SK-N-MC (cell line): ENCODE measurements at places on chromosomes 16 and 17.

DNA sequence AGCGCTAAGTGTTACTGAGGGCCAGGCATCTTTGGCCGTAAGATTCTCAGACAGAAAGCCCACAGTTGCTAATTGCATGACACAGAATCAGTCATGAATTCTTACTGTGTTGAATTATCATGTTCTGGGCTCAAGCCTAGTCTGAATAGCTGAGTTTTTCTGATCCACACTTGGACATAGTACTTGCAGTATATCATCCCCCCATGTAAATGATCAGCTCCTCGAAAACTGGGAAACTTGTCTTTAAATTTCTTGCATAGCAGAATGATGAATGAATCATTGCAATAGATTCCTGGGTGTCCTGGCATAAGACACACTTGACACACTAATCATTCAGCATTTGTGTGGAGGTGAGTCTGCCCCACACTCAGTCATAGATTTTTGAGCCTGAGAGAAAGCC is 2.2 kb downstream of the MLYCD start:
- DNase-seq: no peak

- no peak for DNase-seq
Measured at GRCh38 chr16:70746708-70747424, 54.1 kb downstream of the VAC14 start.

DNA sequence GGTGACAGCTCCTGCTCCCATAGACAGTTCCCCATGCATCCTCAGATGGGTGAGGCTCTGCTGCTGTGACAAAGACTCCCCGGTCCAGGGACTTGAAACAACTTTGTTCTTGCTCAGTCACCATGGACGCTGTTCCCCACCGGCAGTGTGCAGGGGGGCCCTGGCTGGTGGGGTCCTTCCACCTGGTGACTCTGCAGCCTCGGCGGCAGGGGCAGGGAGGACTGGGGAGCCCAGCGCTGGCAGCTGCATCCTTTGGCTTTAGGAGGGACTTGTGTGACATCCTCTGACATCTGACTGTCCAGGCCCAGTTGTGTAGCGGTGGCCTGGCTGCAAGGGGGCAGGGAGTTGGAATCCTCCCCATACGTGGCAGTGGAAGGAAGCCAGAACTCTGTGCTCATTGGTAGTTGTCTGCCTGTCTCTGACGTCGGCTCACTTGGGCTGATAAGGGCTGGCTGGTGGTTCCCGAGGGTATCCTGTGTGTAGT is 107.3 kb downstream of the CMIP start:
- DNase-seq: no peak

GRCh38 chr16:86834451-86835035 is 256.2 kb downstream of the FOXL1 start:
- no peak for DNase-seq

DNA sequence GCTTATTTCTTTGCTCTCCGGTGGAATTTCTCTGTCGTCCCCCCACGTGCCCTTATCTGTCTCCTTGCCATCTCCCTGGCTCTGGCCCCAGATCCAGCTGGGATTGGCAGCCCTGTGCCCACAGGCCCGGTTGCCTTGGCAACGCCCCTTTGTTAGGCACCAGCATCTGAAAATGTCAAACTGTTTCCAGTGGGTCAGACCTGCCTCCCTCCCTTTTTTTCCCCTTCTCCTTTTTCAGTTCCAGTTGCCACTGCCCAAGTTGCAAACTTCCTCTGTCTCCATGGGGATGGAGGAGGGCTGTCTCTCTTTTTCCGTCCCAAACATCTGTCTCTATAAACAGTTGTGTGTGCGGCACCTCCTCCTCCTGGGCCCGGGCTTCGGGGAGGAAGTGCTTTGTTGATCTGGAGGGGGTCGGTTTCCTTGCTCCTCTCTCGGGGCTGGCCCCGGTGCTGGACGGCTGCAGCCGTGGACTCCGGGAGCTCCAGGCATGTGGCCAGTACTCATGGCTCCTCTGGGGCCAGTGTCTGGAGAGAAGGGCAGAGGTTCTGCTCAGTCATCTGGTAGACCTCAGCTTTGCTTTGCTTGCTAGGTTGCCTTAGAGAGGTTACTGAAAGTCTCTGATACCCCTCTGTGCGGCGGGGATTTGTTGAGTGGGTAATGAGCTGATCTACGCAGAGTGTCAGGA is 35.3 kb downstream of the SOCS3 start:
- DNase-seq: no peak

DNA sequence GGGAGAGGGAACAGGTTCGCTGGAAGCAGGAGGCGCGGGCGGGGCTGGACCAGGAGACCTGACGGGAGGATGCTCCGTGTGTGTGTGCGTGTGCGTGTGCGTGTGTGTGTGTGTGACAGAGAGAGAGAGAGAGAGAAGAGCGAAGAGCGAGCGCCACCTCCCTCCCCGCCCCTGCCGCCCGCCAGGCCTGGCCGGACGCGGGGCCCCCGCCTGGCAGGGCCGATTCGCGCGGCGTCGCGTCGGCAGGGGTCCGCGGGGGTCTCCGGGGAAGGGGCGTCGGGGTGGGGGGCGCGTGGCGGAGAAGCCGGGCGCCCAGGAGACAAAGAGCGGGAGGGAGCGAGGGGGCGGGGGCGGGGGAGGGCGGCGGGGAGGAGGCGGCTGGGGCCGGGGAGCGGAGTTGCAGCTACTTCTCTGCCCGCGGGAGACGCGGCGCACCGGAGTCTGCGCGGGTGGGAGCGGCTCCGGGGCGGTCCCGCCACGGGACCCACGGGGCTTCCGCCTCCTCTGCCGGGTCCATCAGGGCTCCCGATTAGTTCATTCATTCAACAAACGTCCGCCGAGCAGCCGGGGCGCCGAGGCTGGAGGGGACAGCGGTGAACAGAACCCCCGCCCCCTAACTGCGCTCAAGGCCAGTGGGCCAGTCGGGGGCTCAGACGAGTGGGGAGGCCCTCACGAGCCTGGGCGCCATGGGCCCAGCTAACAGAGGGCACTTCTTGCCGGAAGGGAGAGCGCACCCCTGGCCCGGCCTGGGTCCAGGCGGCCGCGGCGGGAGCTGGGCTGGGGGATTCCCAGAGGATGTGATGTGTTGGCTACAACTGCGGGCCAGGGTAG is at the start of gene SAMD14:
SAMD14 (minus strand) TSS at position 433 of the 831 bp plus-strand sequence. CDS start 5,201 bp downstream, outside the sequence.
- DNase-seq: no peak

GRCh38 chr16:67474551-67475455 is 6.2 kb downstream of the ATP6V0D1 start:
- DNase-seq: no peak

DNA sequence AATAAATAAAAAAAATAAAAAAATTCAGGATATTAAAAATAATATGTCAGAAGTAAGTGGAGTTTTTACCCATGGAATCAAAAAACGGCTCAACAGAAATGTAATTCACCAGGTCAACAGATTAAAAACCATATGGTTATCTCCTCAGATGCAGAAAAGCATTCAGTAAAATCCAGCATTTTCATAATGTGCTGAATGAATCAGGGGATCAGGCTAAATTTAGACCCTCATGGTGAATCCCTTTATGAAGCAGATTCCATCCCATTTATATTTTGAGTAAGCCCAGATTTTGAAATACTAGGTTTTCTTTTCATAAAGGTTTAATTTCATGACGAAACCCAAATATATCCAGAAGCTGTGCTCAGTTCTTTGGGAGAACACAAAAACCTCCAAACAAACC is 84.4 kb downstream of the OR1D5 start:
- no peak for DNase-seq

DNA sequence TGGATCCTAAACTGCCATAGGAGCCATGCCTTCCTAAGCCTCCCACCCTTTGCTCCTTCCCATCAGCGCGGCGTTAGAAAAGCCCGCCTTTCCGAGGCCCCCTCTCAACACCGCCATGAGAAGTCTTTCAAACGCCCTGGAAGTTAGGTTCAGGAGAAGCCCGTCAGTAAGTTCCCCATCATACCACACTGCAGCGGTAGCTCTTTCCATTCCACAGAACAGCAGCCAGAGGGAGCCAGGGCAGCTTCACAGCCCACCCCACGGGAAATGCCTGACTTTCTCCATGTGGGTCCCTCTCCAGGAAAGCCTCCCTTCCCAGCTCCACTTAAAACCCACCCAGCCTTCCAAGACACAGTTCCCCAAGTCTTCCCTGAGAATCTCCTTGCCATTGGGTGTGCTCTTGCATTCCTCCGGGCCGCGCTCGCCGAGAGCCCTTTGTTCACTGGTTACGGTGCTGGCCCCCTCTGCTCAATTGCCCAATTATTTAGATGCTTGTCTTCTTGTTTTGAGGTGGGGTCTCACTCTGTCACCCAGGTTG is 28.7 kb downstream of the KIAA0513 start:
- DNase-seq: no peak

GRCh38 chr17:62627904-62628633 is 599 bp downstream of the MRC2 start:
- no peak for DNase-seq

DNA sequence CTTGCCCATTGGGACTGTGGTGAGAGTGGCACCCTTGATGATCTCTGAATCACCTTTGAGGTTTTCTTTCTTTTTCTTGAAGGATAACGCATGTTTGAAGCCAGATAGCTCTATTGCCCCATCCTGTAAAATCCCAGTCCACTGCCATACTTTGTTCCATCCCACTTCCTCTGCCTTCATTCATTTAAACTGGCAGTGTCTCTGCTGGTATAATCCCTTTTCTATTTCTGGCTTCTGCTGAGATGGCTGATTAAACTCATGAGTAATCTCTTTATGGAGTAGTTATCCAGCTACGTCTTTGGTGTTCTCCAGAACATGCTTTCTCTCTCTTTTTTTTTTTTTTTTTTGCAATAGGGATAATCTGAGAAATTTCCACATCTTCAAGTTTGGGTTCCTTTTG is 656.5 kb upstream of the SALL1 start:
- DNase-seq: no peak

GRCh38 chr17:16398270-16399267 is 16.8 kb upstream of the TRPV2 start:
- DNase-seq: no peak

DNA sequence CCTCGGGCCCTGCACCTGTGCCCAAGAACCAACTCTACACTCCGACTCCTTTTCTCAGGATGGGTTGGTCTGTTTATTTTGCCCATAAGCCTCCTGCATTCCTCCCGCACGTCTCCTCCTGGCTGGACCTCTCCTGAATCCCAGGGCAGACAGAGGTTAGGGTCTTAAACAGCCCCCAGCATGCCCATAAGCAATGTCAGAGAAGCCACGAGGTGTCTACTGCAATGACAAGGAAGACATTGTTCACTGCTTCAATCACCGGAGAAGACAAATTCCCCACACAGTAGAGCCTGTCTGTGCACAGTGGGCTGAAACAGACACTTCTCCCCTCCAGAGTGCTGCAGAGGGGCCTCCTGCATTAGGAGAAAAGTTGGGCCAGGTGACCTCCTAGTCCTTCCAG is 230.6 kb upstream of the RPL38 start:
- DNase-seq: no peak

- DNase-seq: no peak
Measured at GRCh38 chr17:69187294-69187693, 41.3 kb downstream of the ABCA10 start.

DNA sequence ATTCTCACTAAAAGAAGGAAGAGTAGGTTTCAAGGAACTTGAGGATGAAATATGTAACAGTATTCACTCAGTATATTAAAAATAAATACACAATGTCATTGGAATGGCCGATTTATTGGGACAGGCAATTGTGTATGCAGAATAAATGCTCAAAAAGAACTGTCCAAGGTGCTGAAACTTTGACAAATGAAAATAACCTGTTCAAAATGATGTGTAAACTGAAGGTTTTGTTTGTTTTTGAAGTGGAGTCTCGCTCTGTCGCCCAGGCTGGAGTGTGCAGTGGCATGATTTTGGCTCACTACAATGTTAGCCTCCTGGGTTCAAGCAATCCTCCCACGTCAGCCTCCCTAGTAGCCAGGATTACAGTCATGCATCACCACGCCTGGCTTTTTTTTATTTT is 318.7 kb upstream of the RBFOX1 start:
- DNase-seq: peak; percentile 5

DNA sequence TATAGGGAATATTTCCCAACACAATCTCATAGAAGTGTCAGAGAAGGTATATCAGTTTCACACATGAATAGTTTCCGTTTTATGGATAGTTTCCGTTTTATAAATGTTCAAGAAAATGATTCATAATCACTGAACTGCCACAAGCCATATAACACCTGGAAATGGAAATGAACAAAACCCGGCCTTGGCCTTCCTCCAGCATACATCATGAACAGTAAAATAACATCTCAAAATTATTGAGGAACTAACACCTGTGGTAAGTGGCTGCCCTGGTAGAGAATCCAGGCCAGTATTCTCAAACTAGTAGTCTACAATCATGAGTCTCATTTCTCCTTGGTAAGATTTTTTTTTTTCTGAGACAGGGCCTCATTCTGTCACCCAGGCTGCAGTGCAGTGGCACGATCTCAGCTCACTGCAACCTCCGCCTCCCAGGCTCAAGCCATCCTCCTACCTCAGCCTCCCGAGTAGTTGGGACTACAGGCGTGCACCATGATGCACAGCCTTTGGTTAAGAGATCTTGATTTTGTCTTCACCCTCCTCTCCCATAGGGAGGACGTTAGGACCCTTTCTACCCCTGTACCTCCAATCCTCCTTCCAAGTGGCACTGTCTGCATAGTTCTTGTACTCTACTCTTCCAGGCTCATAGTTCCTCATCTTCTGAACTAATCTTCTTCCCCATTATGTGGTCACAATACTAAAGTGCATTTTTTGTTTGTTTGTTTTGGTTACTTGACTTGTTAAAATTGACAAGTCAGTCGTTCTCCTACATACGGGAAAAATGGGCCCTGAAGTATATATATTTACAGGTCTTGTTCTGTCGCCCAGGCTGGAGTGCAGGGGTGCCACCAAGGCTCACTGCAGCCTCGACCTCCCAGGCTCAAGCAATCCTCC is 15.0 kb upstream of the RGS9 start:
- DNase-seq: no peak

DNA sequence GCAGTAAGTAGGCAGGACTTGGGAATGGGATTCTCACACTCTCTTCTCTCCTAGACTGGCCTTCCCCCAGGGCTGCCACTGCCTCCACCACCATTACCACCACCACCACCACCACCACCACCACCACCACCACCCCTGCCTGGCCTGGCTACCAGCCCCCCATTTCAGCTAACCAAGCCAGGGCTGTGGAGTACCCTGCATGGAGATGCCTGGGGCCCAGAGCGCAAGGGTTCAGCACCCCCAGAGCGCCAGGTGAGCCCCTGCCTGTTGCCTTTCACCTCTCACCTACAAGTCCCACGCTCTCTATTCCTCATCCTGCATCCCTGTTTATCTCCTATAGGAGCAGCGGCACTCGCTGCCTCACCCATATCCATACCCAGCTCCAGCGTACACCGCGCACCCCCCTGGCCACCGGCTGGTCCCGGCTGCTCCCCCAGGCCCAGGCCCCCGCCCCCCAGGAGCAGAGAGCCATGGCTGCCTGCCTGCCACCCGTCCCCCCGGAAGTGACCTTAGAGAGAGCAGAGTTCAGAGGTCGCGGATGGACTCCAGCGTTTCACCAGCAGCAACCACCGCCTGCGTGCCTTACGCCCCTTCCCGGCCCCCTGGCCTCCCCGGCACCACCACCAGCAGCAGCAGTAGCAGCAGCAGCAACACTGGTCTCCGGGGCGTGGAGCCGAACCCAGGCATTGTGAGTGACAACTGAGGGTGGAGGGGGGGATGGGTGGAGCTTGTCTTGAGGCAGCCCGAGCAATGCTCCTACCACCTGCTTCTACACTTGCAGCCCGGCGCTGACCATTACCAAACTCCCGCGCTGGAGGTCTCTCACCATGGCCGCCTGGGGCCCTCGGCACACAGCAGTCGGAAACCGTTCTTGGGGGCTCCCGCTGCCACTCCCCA is 7.9 kb upstream of the TMEM88 start:
- no peak for DNase-seq

GRCh38 chr16:80766798-80767197 is 37.6 kb downstream of the CDYL2 start:
- no peak for DNase-seq

GRCh38 chr17:80272366-80272765 is 11.7 kb downstream of the RNF213 start:
- no peak for DNase-seq
